Aorta (tissue), 5 donors: ENCODE measurements at places on chromosomes 4 and X.

DNA sequence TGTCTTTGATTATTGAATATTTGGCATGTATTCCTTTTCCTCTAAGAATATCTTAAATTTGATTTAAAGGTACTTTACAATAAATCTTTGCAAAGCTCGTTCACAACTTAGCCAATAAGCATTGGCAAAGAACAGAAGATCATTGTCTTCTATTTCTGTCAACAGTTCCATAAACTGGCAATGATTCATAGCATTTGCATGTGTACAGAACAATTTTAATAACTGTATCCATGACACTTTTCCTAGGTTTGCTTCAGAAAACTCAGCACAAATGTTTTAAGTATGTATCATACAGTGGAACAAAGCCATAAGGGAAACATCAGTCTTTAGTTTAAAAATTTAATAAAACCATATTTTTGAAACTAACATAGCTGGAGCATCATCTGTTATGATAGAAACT, 462.7 kb upstream of the RPS6KA3 start:
- DNase-seq = no peak

DNA sequence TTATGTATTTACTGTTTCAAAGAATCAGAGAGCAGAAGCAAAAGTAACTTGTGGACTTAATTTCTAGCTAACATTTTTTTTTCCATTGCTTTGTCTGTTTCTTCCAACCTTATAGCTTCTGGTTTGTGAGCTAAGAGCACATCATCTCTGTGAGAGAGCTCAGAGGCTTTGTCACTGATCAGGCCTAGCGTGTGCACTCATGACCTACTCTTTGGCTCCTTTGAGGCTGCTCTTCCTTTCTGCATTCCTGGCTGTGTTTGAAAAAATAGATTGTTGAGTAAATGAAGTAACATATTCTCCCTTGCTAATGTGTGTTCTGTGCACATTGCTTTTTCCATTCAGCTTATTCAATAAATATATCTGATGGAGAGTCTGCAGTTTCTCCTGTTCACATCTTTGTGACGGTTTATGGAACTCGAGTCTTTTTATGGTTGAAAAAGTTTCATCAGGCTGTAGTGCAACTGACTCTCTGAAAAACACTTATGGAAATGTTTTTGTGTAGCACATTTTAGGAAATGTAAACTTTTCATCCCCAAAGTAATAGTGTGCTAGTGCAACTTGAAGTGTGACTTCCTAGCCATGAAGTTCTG, 133.0 kb downstream of the RAPGEF2 start:
- DNase-seq = no peak

DNA sequence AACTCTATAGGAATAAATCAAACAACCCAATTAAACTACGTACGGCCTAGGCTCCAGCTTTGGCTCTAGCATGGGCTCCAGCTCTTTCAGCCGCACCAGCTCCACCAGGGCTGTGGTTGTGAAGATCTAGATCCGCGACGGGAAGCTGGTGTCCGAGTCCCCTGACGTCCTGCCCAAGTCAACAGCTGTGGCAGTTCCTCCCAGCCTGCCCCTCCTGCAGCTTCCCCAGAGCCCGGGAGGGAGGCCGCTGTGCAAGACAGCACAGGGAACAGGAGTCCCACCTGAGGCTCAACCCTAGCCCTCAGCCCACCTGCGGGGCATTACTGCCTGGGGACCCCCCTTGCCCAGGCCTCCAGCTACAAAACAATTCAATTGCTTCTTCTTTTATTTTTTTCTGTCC, 2680.3 kb downstream of the PCDH7 start:
- DNase-seq = no peak

DNA sequence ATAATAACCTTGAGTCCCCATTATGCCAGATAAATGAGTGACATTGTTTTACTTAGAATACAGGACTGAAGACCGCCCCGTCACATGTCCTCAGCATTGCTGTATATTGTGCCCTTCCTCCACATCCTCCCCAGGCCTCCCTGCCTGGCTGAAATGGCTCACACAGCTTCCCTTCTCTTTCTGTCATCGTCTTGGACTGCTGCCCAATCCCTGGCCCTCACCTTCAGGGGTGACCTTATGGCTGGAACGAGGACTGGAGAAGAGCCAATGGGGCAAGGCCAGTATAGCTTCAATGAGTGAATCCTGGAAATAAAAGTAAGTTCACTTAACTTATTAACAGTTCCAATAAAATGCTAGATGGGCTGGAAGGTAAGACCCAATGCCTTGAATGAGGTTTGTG, 2.7 kb downstream of the KCNE5 start:
- DNase-seq = no peak

GRCh38 chrX:150270622-150271021, 92.5 kb upstream of the MAMLD1 start:
- DNase-seq = no peak

GRCh38 chr4:19857380-19857779, 394.3 kb upstream of the SLIT2 start:
- no peak for DNase-seq

DNA sequence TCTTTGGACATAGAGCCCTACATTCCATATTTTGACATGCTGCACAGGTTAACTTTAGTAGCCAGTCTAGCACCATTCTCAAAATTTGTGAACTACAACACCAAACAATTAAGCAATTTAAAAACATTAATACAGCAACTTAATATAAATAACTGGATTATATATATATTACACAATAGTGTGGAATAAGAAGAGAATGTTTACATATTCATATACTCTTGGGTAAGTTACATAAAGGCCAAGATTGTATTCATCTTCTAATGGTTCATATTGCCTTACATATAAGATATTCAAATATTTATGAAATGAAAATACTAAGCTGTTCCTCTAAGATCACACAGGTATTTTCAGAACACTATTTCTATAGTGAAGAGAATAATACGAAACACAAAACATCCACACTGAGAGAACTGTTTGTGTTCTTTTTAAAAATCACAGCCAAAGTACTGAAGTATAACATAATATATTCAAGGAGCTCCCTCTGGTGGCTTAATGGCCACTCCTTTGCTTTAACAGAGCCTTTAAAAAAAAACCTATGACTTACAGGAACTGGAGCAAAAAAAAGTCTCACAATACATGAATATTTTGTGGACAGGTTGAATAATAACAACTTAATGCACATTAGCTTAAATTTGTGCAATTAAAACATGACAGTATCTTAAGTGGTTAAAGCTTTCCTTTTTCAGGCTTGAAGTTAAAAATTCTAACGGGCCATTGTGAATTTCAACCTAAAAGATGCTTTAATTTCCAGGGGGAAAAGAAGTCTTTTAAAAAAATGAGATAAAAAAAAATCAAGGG, 46.2 kb downstream of the NEK1 start:
- DNase-seq = no peak

DNA sequence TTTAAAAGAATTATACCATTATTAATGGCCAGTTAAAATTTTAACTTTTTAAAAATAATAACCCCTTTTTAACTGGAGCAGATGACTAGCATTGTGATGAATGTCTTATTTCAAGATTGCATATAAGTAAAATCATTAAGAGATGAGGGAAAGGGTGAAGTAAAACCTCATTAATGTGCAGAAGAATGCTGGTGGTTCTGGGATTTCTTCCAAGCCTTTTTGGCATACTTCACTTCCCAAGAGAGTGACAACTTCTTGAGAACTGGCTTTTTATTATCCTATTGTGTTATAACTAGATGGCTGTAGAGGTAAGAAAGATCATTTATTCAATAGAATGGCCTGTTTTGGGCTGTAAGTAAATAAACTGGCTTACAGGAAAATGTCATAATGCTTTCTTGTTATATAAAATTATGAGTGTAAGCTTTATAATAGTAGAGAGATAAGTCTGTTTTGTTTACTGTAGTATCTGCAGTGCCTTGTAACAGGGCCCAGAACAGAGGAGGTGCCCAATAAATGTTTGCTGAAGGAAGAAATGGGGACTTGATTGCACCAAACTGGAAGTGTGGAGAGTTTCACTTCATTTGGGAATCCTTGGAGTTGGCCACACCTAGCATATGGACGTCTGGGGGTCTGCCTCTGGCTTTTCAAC, 242.9 kb upstream of the PITX2 start:
- DNase-seq = no peak
